ENCODE measurements at places on chromosomes 3 and 15.

DNA sequence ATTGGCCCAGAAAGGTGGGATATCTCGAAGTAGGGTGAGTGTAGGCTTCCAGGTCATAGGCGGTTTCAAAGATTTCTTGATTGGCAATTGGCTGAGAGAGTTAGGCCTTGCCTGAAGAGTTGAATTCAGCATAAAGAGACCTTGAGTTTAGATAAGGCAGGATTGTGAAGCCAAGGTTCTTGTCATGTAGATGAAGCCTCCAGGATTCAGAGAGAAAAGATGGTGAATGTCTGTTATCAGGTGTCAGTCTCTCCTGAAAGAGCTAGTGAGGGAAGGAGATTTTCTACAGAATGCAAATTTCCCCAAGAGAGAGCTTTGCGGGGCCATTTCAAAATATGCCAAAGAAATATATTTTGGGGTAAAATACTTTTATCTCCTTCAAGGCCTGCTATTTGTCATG lies 217.0 kb upstream of the TLE3 start:
- DNase-seq: no peak

GRCh38 chr3:161104561-161105551 lies at the start of gene B3GALNT1:
B3GALNT1 (minus strand) TSS chr3:161105349; CDS start chr3:161086754, 18,595 bp downstream.
- DNase-seq: no peak

DNA sequence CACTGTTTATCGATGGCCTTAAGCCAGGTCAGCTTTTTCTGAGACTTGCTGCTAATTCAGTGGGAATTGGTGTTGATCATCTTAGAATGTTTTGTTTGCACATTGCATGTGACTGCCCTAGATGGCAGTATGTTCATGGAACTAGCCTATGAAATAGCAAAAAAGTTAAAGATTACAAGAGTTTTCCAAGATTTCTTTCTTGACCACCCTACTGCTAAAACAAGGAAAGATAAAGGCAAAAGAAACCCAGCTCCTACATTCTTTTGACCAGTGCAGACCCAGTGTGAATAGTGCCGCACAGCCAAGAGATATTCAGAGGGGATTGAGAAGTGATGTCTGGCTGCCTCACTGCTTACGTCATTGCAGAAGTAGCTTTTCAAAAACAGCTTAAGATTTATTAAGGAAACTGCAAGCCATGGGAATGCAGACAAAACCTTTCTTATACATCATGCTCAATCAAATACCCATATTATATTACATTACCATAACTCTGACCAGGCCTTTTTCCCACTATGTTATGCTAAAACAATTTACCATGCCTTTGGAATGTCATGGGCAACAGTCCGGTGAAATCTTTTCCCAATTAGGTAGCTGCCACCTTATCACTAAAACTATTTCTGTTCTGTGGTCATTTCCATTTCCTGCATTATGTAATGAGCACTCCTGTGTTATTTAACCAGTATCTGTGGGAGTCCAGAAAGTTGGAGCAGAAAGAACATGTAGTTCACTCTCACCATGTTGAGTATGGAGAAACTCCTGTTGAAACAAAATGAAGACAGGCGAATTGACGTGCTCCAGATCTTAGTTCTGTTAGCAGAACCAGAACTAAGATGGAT lies 6.0 kb downstream of the PHLDB2 start:
- no peak for DNase-seq

DNA sequence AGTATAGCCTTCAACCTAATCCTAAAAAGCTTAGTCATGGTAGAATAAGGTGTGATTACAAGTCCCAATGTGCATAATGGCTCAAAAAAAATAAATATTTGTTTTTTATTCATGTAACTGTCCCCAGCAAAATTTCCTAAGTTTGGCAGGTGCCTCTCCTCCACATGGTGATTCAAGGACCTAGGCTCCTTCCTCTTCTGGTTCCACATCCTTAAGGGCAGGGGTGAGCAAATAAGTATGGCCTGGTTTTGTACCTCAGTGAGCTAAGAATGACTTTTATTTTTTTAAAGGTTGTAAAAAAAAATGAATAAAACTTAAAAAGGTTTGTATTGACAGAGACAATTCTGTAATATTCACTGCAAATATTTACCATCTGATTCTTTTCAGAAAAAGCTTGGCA lies 343.5 kb upstream of the UBE2E2 start:
- no peak for DNase-seq

- DNase-seq: no peak
Observed at GRCh38 chr3:184140436-184140835, 5.3 kb downstream of the EIF2B5 start.

DNA sequence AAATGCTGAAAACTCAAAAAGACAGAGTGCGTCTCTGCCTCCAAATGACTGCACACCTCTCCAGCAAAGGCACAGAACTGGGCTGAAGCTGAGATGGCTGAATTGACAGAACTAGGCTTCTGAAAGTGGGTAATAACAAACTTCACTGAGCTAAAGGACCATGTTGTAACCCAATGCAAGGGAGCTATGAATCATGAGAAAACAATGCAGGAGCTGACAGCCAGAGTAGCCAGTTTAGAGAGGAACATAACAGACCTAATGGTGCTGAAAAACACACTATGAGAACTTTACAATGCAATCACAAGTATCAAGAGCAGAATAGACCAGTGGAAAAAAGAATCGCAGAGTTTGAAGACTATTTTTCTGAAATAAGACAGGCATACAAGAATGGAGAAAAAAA lies 10.1 kb upstream of the AVEN start:
- DNase-seq: peak; percentile 56

- DNase-seq: no peak
Observed at GRCh38 chr3:45226206-45226915, at the start of gene TMEM158. TMEM158 (minus strand) TSS chr3:45226287; CDS start chr3:45226027, 260 bp downstream.

- peak; percentile 10 for DNase-seq
Observed at GRCh38 chr3:60803216-60804173, 447.8 kb downstream of the FHIT start.

DNA sequence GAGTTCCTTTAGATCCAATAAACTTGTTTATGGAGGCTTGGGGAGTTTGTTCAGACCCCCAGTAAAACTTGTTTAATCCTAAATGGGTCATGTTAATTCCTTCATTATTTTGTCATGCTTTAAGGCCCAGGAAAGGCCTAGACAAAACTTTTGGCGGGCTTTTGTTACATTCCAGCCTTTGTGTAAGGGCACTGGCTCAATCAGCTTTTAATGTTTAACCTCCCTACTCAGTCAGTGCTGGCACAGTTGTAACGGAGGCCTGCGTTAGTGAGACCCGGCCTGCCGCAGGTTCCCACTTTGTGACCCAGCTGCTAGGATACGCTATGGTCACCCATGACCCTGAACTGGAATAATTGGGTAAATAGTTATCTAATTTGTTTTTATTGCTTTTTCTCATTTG lies 59.2 kb downstream of the OXSM start:
- no peak for DNase-seq

GRCh38 chr3:128726023-128727016 lies at the start of gene RAB7A:
RAB7A (plus strand) TSS chr3:128726183; CDS start chr3:128795368, 69,185 bp downstream.
- DNase-seq: peak; percentile 98

- no peak for DNase-seq
Observed at GRCh38 chr3:130517602-130518001, 625 bp downstream of the COL6A6 start.

DNA sequence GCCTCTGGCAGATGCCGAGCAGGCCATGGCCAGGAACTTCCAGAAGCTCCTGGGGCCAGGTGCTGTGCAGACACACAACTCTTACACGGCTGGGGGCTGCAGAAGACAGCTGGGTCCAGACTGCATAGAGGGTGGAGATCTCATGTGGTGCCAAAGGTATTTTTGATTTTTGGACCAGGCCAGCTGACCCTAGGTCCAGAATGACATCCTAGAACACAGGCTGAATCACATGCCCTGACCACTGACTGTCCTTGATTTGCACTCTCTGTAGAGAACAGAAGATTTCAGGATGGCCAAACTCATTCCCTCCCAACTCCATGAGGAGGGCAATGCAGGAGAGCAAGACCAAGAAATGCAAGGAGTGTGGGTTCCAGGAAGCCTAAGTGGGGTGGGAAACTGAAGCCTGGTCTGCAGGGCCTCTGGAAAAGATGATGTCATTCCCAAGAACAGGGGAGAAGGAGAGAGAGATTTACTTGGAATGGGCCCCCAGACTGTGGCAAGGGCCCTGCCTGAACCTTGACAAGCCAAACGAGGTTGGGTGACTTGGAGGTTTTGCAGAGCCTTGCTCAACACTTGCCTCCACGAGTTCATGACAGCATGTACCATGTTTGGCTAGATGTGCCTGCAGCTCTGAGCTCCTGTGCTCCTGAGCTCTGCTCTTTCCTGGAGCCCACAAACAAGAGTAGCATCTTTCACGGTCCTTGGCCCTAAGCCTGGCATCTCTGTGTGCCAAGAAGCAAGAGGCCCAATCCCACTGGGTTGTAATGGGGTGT lies 38.5 kb upstream of the CTSH start:
- no peak for DNase-seq

- no peak for DNase-seq
Observed at GRCh38 chr3:44105571-44105970, 136.1 kb upstream of the TOPAZ1 start.
